ENCODE measurements at places on chromosomes 1 and 21.

- no peak for DNase-seq
Observed at GRCh38 chr21:42461185-42461520, 34.9 kb downstream of the RSPH1 start.

DNA sequence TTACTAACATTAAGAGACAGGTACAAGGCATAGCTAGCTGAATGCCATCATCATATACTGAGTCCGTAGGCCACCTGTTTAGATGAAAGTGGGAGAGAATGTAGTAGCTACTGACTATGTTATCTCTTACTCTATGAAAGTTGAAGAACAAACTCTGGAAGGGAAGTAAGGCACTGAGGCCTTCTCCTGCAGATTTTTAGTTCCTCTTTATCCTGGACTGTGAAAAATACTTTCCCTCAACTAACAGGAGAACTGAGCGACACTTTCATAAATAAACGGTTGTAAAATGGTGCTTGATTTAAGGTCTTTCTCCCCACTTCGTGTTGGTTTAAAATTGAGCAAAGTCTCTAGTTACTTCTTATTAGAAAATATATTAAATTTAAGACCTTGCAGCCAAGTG is 101.9 kb downstream of the FNBP1L start:
- DNase-seq = no peak

- no peak for DNase-seq
Observed at GRCh38 chr1:88581703-88582102, 102.4 kb upstream of the PKN2 start.

GRCh38 chr1:119141020-119141424 is 569 bp upstream of the WARS2 start:
- no peak for DNase-seq

DNA sequence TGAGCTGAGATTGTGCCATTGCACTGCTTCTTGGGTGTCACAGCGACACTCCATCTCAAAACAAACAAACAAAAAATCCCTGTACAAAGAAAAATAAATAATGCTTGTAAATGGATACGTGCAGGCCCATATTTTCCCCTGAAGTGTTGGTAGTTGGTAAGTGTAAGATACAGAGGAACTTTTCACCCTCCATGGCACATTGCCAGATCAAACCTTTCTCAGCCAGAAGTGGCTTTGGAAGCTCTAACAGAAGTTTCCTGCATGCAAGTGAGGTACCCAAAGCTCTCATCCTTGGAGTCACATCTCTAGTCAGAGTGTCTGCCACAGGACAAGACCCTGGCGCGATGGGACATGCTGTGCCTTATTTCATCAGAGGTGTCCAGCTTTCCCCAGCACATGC is 7.3 kb downstream of the NDUFV3 start:
- DNase-seq = no peak

GRCh38 chr1:158692356-158692755 is 5.8 kb upstream of the SPTA1 start:
- no peak for DNase-seq

DNA sequence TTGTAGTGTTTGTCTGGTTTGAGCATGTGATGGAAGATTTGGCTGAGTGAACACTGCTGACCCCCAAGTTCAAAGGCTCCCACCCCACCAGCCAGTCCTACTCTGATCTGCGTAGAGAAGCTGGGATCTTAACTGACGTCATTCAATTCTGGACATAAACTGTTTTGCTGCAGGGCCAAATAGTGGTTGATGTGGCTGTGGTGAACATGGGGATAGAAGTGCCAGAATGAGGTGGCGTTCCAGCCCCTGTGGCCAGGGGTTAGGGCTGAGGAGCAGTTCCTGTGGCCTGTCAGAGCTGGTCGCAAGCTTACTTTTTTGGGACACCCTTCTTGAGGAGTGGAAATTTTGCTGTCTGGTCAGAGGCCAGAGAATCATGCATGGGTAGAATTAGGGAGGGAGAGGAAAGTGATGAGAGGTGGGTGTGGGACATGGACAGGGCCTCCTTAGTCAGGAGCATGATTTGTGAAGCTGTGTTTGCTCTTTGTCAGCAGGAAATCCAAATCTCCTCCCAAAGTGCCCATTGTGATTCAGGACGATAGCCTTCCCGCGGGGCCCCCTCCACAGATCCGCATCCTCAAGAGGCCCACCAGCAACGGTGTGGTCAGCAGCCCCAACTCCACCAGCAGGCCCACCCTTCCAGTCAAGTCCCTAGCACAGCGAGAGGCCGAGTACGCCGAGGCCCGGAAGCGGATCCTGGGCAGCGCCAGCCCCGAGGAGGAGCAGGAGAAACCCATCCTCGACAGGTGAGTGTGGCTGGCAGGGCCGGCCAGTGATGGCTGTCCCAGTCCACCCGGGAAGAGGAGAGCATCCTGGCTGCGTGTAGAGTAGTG is 25.9 kb downstream of the SZRD1 start:
- DNase-seq = no peak

GRCh38 chr1:107942814-107943213 is 22.2 kb downstream of the VAV3 start:
- DNase-seq = no peak

GRCh38 chr1:6222636-6223035 is 13.1 kb downstream of the ICMT start:
- DNase-seq = no peak

GRCh38 chr1:56199061-56199460 is 380.3 kb downstream of the PLPP3 start:
- no peak for DNase-seq

- no peak for DNase-seq
Observed at GRCh38 chr1:53108646-53109580, 33.5 kb downstream of the SLC1A7 start.

DNA sequence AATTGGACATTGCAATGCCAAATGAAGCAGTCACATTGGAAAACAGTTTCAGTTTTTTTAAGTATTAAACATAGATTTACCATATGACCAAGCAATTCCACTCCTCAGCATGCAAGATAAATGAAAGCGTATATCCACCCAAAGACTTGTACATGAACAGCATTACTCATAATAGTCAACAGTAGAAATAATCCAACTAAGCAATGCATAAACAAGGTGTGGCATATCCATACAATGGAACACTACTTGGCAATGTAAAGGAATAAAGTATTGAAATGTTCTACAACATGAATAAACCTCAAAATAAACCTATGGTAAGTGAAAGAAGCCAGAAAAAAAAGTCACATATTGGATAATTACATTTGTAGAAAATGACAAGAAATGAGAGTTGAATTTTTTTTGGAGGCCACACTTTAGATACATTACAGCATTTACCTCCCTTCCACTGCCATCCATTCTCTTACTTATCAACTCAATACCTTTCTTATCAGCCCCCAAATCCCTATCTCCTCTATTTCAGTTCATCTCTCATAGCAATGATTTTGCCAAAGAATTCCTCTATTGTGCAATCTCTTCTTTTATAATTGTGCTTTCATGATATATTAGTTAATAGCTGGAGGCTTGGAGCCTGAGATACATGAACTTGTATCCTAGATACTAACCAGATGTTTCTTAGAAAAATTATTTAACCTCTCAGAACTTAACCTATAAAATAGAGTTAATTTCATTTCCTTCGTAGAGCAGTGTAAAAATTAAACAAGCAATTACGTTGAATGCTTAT is 414.2 kb upstream of the C1orf87 start:
- DNase-seq = no peak

- no peak for DNase-seq
Observed at GRCh38 chr1:40903106-40903505, 40.9 kb upstream of the CITED4 start.

DNA sequence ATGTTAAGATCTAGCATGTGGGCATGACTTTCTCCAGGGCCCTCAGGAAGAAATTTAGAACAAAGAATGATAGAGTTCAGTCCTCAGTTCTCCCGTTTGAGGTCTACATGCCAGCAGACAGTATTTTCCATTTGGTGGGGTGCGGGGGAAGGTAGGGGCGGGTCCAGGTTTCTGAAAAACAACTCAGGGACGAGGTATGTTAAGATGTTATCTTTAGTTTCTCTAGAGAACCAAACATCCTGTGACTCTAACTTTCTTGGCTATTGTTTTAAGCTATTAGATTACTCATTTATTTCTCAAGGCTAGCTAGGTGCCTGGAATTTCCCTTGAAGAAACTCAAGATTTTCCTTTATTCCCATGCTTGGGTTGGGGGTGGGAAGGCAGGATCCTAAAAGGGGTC is 42.3 kb upstream of the SYT14 start:
- DNase-seq = no peak

DNA sequence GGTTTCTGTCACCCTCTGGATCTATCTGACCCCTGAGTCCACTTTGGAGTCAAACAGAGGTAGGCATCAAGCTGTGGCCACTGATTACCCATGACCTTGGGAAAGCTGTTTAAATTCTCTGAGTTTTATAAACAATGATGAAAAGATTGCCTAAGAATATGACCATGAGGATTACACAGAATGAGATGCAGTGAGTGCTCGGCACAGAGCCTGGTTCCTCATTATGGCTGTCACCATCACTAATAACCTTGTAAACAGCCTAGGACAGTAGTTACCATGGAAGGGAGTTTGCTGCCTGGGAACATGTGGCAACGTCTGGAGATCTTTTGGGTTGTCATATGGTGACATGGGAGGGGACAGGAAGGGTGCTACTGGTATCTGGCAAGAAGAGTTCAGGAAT is 248.3 kb upstream of the KAZN start:
- DNase-seq = no peak

DNA sequence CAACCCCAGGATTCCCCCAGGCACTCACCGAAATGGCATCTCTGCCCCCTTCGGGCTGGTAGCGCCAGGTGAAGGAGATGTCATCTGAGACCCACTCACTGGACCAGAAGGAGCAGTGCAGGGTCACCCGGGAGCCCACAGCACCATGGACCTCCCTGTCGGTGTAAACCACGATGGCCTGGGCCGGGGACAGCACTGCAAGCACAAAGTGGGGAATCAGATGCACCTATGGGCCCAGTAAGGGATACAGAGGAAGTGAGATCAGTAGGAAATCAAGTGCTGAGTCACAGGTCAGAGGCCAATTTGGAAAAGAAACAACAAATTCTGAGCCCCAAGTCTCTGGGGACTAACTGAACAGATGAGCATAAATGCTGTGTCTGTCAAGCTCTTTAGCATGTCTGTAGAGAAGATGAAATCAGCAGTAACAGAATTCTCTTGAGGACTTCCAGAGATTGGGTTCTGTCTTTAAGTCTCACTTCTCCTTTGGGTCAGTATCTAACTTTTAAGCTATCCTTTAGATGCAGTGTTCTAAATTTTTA is 2.5 kb downstream of the MPZ start:
- no peak for DNase-seq

DNA sequence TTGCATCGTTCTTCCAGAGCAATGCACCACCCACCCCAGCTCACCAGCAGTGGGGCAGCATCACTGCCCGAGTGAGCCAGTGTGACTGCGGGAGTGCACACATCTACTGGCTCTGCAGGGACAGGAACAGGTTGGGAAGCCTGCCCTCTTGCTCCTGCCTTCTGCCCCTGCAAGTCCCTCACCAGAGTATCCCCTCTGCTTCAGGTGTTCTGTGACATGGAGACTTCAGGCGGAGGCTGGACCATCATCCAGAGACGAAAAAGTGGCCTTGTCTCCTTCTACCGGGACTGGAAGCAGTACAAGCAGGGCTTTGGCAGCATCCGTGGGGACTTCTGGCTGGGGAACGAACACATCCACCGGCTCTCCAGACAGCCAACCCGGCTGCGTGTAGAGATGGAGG is 4.2 kb downstream of the ANGPTL7 start:
- no peak for DNase-seq

- peak; percentile 36 for DNase-seq
Observed at GRCh38 chr1:21216835-21217811, 40.4 kb upstream of the EIF4G3 start.

- no peak for DNase-seq
Observed at GRCh38 chr1:21913258-21913657, 23.9 kb downstream of the HSPG2 start.

GRCh38 chr1:90936731-90937130 is 85.1 kb downstream of the ZNF644 start:
- no peak for DNase-seq

GRCh38 chr1:33234131-33234530 is 22.2 kb upstream of the ZNF362 start:
- DNase-seq = no peak

- DNase-seq = no peak
Observed at GRCh38 chr1:29671446-29672356, 435.4 kb downstream of the PTPRU start.

GRCh38 chr1:186993996-186994395 is 165.2 kb downstream of the PLA2G4A start:
- no peak for DNase-seq

- no peak for DNase-seq
Observed at GRCh38 chr21:16363100-16363499, 633.3 kb downstream of the USP25 start.

Data from activated CD4-positive, CD25-positive, alpha-beta regulatory T cell treated with anti-CD3 and anti-CD28 coated beads, Interleukin-2, amount 50 U/mL, for 16 hours (primary cell).